Smooth muscle cell of the umbilical artery (primary cell): ENCODE measurements at places on chromosomes 5 and 9. TPM values are rescaled to one million over a fixed set of nuclear protein-coding genes. Genes with fewer than 3 reads are reported as not detected.

Gene HACD4
- 2.1 and 4.2 TPM in 2 replicates for total RNA-seq

Gene PDE6A
- not detected in 2 replicates for total RNA-seq

Gene PCDHGB7
- 8.3 and 10.1 TPM in 2 replicates for total RNA-seq

Gene GABRB2
- 0.30 and 0.32 TPM in 2 replicates for total RNA-seq

Gene GHR
- total RNA-seq: 2.7 and 3.2 TPM in 2 replicates

Gene SLC36A3
- total RNA-seq: not detected in 2 replicates

Gene TEK
- 15.7 and 89.3 TPM in 2 replicates for total RNA-seq

Gene CCNI2
- total RNA-seq: not detected in 2 replicates

Gene TMEM232
- 1.7 and 3.9 TPM in 2 replicates for total RNA-seq

Gene MARVELD2
- 0.30 and 1.3 TPM in 2 replicates for total RNA-seq

Gene ZDHHC11B
- not detected in 2 replicates for total RNA-seq

Gene HRCT1
- total RNA-seq: 0.30 and 0.51 TPM in 2 replicates

Gene DOCK8
- under 0.01 TPM in 1 of 2 replicates, not detected in the other for total RNA-seq

Gene FOXD4
- under 0.01 and 0.09 TPM in 2 replicates for total RNA-seq
